ENCODE measurements at places on chromosomes 1 and 21.
A peak's percentile ranks its signal among the peaks of the same experiment; 100 is the strongest.

- peak; percentile 94 for DNase-seq
Observed at GRCh38 chr21:33308586-33309490, 15.9 kb upstream of the IFNAR1 start.

DNA sequence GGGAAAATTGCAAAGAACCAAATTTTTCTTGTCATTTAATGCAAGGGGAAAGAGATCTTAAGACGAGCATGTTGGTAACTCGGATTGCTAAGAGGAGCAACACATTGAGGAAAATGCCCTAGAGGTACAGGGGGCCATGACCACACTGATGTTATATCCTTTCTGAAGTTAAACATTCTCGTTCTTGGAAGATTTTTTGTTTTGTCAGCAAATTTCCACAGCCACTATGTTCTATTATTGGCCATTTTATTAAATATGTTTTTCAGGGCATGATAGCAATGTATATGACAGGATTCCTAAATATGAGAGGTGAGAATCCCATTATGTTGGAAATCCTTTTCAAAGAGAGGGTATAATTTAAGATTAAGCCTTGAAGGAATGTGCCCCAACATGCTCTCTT is 627.2 kb upstream of the PKN2 start:
- DNase-seq = no peak

DNA sequence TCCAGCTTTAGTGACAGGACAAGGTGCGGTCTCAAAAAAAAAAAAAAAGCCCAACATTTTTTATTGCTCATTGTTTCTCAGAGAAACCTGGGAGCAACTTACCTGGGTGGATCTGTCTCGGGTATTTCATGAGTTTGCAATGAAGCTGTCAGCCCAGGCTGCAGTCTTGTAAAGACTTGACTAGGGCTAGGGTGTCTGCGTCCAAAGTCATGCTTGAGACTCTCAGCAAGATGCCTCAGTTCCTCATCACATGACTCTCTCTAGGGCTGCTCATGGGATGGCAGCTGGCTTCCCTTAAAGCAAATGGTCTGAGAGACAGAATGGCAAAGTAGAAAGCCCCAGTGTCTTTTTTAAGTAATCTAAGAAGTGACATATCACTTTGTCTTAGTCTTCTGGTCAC is 8.1 kb downstream of the GABPA start:
- DNase-seq = no peak

GRCh38 chr1:205370780-205371179 is 14.1 kb upstream of the KLHDC8A start:
- no peak for DNase-seq

DNA sequence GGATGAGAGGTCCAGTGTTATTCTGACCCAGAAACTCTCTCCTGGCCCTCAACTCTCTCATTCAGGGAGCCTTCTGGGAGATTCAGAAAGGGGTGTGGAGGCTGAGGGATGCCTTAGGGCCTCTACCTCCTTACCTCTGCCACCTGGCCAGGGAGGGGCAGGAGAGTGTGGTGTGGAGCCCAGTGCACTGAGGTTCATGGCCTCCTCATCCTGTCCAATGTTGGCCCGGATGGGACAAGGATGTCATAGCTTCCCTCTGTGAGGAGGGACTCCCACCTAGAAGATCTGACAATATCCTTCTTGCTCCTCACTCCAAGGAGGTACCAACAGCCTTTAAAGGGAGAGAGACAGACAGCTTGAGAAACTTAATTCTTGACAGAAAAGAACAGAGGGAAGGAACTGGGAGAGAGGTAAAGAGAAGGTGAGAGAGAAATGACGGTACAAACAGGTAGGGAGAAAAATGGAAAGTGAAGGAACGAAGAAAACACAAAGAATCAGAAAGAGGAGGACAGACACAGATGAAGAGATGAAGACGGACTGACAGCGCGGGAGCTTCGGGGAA is 779 bp downstream of the BEND5 start:
- DNase-seq = no peak

GRCh38 chr1:156559086-156559796 is 13.1 kb downstream of the IQGAP3 start:
- no peak for DNase-seq

- DNase-seq = no peak
Observed at GRCh38 chr1:105678334-105678733, 1378.1 kb upstream of the PRMT6 start.

GRCh38 chr1:178497903-178498478 is 1.2 kb upstream of the CLEC20A start:
- DNase-seq = no peak

DNA sequence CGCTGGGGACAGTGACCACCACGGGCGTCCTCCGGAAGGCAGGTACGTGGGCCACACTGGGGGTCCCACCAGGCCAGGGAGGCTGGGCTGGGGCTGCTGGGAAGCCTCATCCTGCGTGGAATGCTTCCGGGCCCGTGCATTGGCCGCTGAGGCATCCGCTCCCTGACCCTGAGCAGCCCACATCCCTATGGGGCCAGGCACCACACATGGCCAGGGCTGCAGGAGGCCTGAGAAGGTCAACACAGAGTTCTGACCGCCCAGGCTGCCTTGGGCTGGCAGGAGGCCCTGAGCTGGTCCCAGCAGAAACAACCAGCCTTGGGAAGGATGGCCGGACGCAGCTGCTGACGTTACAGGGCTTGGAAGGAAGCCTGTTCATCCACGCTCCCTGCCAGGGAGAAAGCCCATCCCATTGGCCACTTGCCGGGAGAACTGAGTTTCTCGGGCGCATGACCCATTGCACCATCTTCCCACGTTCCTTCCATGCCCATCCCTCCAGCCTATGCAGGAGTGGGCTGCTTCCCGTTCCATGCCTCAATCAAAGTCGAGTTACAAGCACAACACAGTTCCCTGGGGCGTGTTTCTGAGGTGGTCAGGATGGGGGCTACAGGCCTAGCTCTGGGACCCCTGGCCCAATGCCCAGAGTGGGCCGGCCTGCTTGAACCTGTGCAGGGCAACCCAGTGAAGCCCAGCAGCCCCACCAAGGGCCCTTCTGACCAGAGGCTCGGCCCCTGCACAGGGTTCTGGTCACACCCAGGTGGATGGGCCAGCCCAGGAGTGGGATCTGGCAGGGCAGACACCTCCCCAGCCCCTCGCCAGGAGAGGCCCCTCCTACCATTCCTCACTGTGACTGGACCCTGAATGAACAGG is 31.7 kb downstream of the TRIM11 start:
- no peak for DNase-seq

DNA sequence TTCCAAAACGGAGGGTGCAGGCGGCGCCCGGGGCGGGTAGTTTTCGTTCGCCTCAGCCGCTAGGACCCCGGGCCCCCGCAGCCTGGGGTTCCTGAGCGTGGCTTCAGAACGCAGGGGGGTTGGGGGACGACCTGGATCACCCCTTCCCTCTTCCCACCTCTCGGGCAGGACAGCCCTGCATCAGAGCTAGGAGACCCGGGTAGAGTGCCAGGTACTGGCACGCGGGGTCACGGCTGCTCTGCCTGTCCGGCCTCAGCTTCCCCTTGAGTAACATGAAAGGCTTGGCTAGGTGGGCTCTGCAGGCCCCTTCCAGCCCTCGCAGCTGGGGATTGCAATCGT is 484 bp downstream of the DFFB start:
- DNase-seq = no peak

DNA sequence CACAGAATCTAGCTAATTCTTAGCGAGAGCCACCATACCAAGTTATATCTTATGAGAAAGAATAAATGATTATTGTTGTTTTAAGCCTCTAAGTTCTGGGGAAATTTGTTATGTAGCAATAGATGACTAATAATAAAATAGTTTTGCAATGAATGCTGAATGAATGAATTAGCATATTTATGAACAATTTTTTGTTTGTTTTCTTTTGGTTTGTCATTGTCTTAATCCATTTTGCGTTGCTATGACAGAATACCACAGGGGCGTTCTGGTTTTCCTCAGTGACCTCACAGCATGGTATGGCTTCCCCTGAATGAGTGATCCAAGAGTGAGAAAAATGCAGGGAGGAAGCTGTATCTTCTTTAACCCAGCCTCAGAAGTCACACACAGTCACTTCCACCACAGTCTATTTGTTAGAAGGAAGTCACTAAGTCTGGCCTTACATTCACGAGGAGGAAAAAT is 53.8 kb upstream of the HPDL start:
- no peak for DNase-seq

GRCh38 chr1:30334767-30335166 is 388.6 kb downstream of the MATN1 start:
- DNase-seq = no peak

DNA sequence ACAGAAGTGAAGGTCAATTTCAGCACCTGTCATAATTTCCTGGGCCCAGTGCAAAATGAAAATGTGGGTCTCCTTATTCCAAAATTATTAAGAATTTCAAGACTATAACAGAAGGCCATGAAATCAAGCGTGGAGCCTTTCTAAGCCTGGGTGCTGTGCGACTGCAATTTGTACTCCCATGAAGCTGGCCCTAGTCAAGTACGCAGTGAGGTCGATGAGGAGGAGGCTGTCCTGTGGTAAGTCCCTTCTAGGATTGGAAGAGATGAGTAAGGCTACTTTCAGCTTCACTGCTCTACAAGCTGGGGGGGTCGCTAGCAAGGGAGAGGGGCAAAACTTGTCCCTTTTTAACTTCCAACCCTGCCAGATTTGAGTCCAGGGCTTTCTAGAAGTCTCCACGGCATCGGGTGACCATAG is 410 bp upstream of the NUDC start:
- DNase-seq = no peak

DNA sequence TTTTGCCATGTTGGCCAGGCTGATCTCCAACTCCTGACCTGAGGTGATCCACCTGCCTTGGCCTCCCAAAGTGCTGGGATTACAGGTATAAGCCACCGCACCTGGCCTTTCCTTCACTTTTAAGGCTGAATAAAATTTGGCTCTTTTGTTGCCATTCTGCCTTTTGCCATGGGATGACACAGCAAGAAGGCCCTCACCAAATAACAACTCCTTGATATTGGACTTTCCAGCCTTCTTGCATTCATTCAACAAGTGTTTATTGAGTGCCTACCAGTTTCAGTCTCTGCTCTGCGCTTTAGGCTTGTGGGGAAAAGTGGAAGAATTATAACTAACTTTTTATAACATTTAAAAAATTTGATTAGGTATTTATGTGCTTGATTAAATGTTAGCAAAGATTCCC is 1.9 kb upstream of the NVL start:
- no peak for DNase-seq

- no peak for DNase-seq
Observed at GRCh38 chr1:14759843-14760242, 161.4 kb downstream of the KAZN start.

- peak; percentile 57 for DNase-seq
Observed at GRCh38 chr1:167935216-167936067, 1.0 kb upstream of the DCAF6 start.

DNA sequence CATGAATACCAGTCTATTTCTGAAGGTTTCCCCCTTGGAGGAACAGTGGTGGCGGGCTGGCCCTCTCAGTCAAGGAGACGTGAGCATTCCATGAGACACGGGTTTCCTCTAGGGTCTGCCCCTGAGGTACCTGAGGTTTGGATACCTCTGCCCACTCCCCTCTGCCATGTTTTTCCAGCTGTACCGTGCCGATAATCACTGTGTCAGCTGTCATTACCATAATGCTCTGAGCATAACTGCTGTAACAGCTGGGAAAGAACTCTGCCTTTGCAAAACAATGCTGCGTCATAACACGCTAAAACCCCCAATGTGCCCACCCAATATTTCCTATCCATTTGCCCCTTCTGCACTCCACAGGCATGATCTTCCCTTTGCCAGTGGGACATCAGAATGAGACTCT is 425.1 kb downstream of the KIF26B start:
- no peak for DNase-seq

DNA sequence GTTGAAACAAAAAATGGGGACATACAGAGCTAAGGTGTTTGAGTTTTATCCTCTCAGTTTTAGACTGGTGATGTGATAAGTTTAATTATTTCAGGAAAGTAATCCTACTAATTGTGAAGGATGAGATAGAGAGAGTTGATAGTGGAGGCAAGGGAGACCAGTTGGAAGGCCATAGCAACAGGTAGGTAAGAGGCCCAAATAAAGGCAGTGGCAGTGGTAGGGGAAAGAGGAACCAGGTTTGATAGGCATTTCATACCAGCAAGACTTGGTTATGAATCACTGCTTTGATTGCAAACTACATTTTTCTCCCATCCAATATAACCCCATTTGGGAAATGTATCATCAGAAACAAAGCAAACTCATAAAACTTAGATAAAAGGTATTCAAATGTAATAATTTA is 63.1 kb upstream of the SH3GLB1 start:
- DNase-seq = no peak

GRCh38 chr1:107950464-107950863 is 14.5 kb downstream of the VAV3 start:
- DNase-seq = no peak

- no peak for DNase-seq
Observed at GRCh38 chr21:28336314-28336713, 656.4 kb downstream of the LTN1 start.

DNA sequence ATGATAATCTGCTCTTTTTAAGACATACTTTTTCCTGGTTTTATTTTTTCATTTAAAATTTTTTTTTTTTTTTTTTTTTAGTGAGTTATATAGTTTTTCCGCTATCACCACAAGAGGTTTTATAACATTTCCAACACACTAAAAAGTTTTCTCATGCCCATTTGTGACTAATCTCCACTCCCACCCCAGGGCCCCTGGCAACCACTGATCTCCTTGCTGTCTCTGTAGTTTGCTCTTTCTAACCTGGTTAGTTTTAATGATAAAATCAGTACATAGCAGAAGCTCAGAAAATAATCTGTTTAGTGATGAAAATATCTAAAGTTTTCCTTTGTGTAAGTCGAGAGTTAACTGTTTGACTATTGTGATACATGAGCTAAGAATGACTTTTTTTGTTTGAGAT is 41.8 kb downstream of the IARS2 start:
- DNase-seq = no peak

- no peak for DNase-seq
Observed at GRCh38 chr1:91273875-91274274, 130.8 kb downstream of the HFM1 start.

GRCh38 chr1:231121533-231121932 is 40.3 kb upstream of the TRIM67 start:
- DNase-seq = no peak

DNA sequence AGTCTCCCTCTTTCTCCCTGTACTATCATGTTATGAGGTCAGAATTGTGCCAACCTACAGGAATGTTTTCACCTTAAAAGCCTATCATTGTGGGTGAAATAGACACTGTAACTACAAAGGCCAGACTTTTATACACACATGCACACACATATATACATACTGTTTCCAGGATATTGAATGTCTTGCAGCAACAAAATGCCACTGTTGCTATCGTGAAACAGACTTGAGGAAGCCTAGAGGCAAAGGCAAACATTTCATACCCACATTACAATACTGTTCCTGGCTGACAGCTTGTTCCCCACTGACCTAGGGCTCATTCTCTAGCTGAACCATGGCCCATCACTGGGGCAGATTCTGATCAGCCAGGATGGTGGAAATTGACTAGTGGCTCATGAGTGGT is 125.1 kb upstream of the DUSP10 start:
- no peak for DNase-seq

- no peak for DNase-seq
Observed at GRCh38 chr1:178510155-178510554, 2.8 kb upstream of the TEX35 start.

DNA sequence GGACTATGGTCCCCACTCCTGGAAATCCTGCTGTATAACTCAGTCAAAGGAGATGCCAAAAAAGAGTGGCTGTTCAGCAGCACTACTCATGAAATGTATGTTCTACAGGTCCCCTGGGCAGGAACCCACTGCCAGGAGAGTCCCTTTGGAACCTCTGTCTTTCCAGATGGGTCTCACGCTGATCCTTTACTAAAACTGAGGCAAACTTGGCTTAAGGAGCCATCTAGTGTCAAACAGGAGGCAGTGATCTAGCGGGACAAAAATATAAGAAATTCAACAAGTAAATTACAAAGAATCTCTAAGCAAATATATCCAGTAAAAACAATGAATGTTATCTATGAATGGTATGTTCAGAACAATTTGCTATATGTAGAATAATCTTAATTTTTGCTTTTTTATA is 80.5 kb upstream of the PRMT6 start:
- DNase-seq = no peak

All from thymus (tissue), 14 donors.